MCF 10A (cell line): ENCODE measurements at places on chromosomes 2 and 18. TPM values are rescaled to one million over a fixed set of nuclear protein-coding genes. Genes with fewer than 3 reads are reported as not detected.

GLI2 gene
- 0.61 and 0.74 TPM in 2 replicates for total RNA-seq

EVX2 gene
- total RNA-seq = not detected in 2 replicates

DNA sequence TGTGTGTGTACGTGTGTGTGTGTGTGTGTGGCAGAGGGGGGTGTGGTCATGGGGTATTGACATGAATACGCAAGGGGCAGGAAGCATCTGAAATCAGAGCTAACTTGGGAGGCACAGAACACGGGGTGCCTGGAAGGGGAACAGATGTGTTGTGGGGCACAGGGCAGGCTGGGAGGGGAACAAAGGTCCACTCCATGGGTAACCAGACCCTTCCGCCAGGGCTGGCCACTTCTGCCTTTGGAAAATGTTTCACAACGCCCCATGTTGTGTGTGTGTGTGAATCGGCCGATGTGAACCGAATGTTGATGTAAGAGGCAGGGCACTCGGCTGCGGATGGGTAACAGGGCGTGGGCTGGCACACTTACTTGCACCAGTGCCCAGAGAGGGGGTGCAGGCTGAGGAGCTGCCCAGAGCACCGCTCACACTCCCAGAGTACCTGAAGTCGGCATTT, at the start of gene SLC11A1:
Gene SLC11A1 (plus strand): TSS at position 358 of the 451 bp plus-strand sequence. CDS start 96 bp downstream, outside the sequence.
- DNase-seq = no peak

DNA sequence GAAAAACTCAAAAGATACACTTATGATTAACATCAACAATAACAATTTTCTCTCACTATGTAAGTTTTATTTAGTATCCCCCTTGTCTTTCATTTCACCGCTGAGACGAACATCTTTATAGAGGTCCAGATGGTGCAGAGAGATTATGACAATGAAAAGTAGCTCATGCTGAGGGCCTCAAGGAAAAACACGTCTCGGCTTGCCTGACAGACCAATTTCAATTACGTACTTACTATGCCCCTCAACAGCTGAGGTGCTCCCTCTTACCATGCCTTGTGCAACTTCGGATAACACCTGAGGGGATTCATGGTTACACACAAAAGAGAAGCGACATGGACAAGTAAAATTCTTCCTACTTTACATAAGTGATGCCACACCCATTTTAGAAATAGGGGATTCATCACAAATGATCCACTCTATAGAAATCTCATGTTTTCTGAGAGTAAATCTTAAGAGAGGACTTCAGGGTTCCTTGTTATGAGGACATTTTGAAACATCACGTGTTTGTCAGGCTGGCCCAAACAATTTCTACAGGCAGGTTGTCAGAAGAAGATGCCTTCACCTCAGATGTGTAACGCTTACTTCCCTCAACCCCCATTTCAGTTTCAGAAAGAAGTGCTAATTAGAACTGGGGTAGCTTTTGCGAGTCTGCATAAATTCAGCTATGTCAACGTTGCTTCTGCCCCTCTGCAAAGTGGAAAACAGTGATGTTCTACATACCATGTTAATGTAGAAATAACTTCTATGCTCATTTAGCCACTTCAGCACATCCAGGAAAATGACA, 191.4 kb downstream of the NRXN1 start:
- no peak for DNase-seq
